ENCODE measurements at places on chromosomes 11 and 22. TPM values are rescaled to one million over a fixed set of nuclear protein-coding genes. Genes with fewer than 3 reads are reported as not detected.

The CWC15 gene
- total RNA-seq = 51.2 TPM

The RASSF7 gene
- total RNA-seq = 2.6 TPM

The GP1BB gene
- total RNA-seq = not detected

The OR4A16 gene
- total RNA-seq = not detected

The NRIP3 gene
- 3.1 TPM for total RNA-seq
